Activated T-cell treated with anti-CD3 and anti-CD28 coated beads, Interleukin-2, amount 50 U/mL, for 72 hours (primary cell): ENCODE measurements at places on chromosomes 1 and 21.
A peak's percentile ranks its signal among the peaks of the same experiment; 100 is the strongest.

DNA sequence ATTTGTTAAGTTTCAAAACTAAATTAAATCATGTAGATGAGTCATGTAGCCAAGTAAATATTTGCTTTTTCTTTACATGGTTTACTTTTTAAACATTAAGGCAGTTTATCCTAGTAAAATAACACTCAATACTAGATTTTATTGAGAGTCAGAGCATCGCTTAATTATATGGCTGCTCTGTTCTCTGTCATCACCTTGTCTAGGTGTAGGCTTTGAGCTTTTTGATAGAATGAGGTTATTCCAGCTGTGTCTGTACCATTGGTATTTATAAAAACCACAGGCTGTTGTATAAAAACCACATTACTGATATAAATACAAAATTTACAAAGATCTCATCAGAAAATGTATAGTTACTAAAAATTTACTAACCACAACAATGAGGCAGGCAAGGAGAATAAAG, 42.5 kb upstream of the GPR52 start:
- no peak overlapping the region for H3K27ac ChIP-seq
- no peak overlapping the region for H3K4me3 ChIP-seq
- H3K4me1 ChIP-seq, result no peaks in the 10 kb centered on the region
- no peak for DNase-seq
- no peaks in the 10 kb centered on the region for H3K36me3 ChIP-seq

DNA sequence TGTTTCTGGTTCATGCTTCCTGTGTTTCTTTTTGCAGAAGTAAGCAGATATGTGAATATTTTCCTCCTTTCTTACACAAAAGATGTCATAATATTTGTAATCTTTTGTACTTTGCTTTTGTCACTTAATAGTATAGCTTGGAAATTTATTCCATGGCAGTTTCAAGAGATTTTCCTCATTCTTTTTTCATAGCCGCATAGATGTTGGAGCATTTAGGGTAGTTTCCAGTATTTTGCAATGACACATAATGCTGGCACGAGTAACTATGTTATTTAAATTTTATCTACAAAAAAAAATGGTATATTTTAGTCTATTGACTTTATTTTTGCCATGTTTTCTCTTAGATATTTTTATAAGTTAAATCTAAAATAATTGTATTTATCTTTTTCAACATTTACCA, 40.7 kb downstream of the AGO3 start:
- DNase-seq, result no peak
- H3K27me3 ChIP-seq, result no peaks in the 10 kb centered on the region
- H3K36me3 ChIP-seq, result peaks cover 14% of the 10 kb centered on the region
- peaks cover 14% of the 10 kb centered on the region for H3K4me1 ChIP-seq
- H3K27ac ChIP-seq, result no peak overlapping the region
- H3K4me3 ChIP-seq, result no peak overlapping the region

DNA sequence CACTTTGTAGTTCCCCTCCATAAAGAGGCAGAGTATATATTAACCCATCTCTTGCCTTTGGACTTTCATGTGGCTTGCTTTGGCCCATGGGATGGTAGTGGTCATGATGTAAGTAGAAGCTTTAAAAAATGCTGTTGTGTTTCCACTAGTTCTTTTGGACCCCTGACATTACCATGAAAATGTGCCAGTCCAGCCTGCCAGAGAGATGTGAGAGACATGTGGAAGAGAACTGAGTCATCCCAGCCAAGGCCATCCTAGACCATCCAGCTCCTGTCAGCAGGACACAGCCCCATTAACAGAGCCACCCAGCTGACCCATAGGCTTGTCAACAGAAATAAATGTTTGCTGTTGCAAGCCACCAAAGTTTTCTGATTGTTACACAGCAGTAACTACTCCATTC, 3.9 kb upstream of the CD101 start:
- H3K36me3 ChIP-seq, result peaks cover 6% of the 10 kb centered on the region
- no peak overlapping the region for H3K4me3 ChIP-seq
- H3K4me1 ChIP-seq, result peaks cover 35% of the 10 kb centered on the region
- H3K27ac ChIP-seq, result no peak overlapping the region
- no peaks in the 10 kb centered on the region for H3K27me3 ChIP-seq

DNA sequence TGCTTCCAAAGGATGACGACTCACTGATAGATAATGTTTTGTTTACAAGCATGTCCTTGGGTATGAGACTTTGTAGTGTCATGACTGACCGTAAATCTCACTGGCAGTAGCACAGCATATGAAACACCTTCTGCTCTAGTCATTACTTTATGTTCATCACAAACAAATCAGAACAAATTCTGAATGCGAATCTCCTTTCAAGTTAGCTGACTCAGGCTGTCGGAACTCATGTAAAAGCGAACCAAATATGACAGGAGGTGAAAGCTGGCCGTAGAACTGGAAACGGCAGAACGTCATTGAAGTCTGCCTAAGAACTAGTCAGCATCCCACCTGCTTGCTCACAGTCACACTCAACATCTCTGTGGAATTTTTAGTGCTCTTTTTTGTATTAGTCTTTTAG, 143.9 kb downstream of the RGS7 start:
- H3K27ac ChIP-seq, result no peak overlapping the region
- H3K4me1 ChIP-seq, result no peaks in the 10 kb centered on the region
- H3K4me3 ChIP-seq, result no peak overlapping the region
- no peaks in the 10 kb centered on the region for H3K36me3 ChIP-seq

DNA sequence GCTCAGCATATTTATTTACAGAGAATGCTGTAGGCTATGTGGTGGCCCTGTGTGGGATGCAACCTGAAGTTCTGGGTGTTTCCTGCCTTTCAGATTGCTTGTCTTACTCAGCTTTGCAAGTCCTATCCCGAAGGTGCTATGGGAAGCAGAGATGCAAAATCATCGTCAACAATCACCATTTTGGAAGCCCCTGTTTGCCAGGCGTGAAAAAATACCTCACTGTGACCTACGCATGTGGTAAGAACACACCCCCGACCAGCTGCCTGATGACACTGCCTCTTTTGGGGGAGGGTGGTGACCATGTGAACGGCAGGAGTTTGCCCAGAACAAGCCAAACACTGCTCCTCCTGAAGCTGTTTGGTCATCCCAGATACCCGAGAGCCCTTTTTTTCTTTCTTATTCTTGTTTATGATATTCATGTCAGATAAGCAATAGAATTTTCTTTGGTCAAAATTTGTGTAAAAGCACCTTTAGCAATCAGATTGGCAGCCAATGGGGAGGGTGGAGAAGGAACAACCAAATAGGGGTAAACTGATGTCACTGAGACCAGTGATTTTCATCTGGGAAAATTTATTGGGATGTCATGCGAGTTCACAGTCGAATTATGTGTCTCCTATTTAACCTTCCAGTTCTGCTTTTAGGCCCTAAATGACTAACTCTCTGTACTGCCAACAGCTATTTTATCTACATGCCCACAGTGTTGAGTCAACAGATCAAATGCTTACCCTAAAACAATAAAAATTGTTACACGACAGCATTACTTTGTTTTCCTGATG, 82.6 kb downstream of the EVA1C start:
- H3K4me1 ChIP-seq, result no peaks in the 10 kb centered on the region
- DNase-seq, result no peak
- peak overlapping the region; percentile 21 for H3K27ac ChIP-seq
- peaks cover 5% of the 10 kb centered on the region for H3K36me3 ChIP-seq
- no peak overlapping the region for H3K4me3 ChIP-seq

DNA sequence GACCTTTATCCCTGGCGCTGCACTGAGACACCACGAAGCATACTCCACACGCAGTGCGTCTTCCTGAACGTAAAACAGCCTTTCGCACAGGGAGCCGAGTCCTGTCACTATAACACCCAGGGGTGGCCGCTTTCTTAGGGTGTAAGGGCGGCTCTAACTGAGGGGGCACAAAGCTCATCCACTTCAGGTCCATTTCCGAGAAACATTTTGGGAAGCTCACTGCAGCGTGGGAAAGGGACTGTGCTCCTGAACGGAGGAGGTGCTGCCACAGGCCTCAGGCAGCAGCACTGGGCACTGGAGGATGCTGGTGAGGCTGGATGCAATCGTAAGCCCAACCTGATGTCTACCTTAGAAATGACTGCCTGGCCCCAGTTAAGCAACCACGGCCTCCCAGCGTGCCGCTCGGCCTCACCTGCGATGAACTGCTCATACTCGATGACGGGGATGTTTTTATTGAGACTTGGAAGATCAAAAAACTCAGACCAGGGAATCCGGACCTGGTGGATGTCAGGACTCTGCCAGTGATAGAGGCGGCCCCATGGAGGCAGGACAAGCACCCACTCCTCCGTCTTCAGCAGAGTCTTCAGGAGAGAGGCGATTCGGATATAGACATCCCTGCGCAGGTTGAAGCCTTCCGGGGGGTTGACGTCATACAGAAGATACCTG, 2.3 kb downstream of the POFUT2 start:
- no peak for DNase-seq
- H3K27me3 ChIP-seq, result no peaks in the 10 kb centered on the region
- peaks cover 9% of the 10 kb centered on the region for H3K36me3 ChIP-seq
- no peak overlapping the region for H3K4me3 ChIP-seq

- H3K4me1 ChIP-seq, result peaks cover 11% of the 10 kb centered on the region
- DNase-seq, result no peak
- H3K36me3 ChIP-seq, result no peaks in the 10 kb centered on the region
- H3K4me3 ChIP-seq, result no peak overlapping the region
- H3K27me3 ChIP-seq, result peaks cover 24% of the 10 kb centered on the region
Measured at GRCh38 chr21:38388203-38388602, 110.1 kb downstream of the ERG start.

GRCh38 chr1:9451081-9451480, 88.2 kb upstream of the SLC25A33 start:
- no peaks in the 10 kb centered on the region for H3K4me1 ChIP-seq
- no peak for DNase-seq
- no peaks in the 10 kb centered on the region for H3K36me3 ChIP-seq
- H3K27ac ChIP-seq, result no peak overlapping the region
- no peaks in the 10 kb centered on the region for H3K27me3 ChIP-seq
- H3K4me3 ChIP-seq, result no peak overlapping the region

DNA sequence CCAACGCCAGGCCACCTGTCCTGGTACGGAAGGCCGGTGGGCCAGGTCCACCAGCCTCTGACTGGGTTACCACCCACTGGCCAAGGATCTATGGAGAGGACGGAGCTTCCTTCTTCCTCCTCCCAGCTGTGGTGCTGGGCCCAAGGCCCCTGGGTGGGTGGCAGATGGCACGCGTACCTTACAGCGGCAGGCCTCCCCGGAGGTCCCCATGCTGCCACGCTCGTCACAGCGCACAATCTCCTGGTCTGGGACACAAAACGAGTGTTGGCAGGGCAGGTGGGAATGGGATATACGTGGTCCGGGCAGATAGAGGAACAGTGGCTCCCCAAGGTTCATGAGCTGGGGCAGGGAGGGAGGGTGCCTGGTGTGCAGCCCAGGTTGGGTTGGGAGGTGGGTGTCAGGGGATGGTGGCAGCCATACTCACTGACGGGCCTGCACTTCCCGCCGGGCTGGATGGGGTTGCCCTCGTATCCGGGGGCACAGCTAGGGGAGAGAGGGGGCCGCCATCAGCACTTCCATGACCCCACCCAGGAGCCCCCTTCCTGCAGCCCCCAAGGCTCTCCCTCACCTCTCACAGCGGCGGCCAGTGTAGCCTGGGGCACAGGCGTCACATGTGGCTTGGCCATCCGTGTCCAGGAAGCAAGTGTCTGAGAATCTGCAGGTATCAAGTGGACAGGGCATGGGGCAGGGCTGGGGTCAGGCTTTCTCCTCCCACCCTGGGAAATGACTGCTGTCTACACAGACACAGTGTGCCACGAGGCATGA, 58.9 kb downstream of the HSPG2 start:
- no peak for DNase-seq
- no peaks in the 10 kb centered on the region for H3K27me3 ChIP-seq
- H3K4me3 ChIP-seq, result no peak overlapping the region
- no peak overlapping the region for H3K27ac ChIP-seq
- no peaks in the 10 kb centered on the region for H3K4me1 ChIP-seq

GRCh38 chr1:153651771-153652170, 6.7 kb upstream of the SNAPIN start:
- no peaks in the 10 kb centered on the region for H3K27me3 ChIP-seq
- DNase-seq, result no peak
- H3K4me1 ChIP-seq, result peaks cover 30% of the 10 kb centered on the region
- H3K27ac ChIP-seq, result no peak overlapping the region

DNA sequence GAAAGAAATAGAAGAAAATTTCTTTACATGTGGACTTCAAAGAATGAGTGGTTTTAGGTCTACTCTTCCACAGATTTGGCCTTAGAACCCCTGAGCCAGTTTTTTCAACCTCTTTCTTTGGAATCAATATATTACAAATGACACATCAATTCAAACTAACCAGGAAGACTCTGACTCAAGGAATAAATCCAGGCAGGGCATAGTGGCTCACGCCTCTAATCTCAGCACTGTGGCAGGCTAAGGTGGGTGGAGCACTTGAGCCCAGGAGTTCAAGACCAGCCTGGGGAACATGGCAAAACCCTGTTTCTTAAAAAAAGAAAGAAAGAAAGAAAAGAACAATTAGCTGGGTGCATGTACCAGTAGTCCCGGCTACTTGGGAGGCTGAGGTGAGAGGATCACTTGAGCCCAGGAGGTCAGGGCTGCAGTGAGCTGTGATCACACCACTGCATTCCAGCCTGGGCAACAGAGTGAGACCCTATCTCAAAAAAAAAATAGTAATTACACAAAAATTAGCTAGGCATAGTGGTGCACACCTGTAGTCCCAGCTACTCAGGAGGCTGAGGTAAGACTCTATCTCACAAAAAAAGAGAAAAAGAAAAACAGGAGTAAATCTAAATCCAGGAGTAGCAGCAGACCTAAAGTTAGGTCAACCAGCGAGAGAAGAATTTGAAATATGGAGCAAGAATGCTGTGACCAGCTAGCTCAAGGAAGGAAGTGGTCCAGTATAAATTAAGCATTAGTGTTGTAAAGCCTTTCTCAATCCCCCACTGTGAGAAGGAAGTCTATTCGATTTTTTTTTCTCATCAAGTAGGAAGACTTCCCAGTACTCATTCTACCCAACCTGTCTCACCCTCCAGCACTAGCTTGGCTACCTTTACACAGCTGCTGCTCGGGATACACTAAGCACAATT, 1.9 kb downstream of the SORT1 start:
- H3K27ac ChIP-seq, result no peak overlapping the region
- H3K36me3 ChIP-seq, result peaks cover 2% of the 10 kb centered on the region
- no peak for DNase-seq

DNA sequence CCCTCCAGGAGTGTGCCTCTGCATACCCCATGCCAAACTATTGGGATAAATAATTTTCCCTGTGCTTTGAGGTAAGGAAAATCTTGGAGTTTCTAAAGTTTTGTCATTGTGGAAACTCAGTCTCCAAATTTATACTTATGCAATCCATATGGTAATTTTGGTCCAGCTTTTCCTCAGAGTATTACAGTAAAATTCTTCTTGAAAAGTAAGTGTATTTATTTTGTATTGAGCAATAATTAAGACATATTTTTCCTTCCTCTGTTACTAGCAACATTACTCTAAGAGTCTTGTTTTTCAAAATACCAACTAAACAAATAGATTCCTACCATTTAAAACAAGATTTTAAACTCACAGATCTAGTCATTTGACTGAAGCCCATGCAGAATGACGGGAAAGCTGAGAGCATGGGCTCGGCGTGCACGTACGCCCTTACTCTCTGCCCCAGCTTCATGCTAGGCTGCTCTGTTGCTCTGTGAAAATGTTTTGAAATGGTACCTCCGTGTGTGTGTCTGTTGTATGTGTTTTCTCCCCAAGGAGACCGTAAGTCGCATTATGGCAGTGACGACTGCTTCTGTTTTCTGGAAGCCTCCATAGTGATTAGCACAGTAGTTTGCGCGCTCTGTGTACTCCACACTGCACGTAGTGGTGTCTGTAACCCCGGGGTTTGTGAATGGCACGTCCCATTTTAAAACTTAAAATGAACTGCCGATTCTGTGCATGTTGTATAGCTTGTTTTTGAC, 165.3 kb downstream of the SDCCAG8 start:
- H3K27ac ChIP-seq, result no peak overlapping the region
- no peak for DNase-seq
- H3K27me3 ChIP-seq, result no peaks in the 10 kb centered on the region
- peaks cover 31% of the 10 kb centered on the region for H3K4me1 ChIP-seq
